ENCODE measurements at places on chromosomes 6 and 20. TPM values are rescaled to one million over a fixed set of nuclear protein-coding genes. Genes with fewer than 3 reads are reported as not detected.

The RPS6KA2 gene
- 96.3 TPM for total RNA-seq

The PLN gene
- 6.5 TPM for total RNA-seq

The VSX1 gene
- not detected for total RNA-seq

The BMP2 gene
- 3.8 TPM for total RNA-seq

The PPP2R5D gene
- total RNA-seq = 36.7 TPM

The TXNDC5 gene
- total RNA-seq = 2,085 TPM

The TNFRSF6B gene
- total RNA-seq = 7.8 TPM

The FABP7 gene
- not detected for total RNA-seq

The SLC17A3 gene
- total RNA-seq = not detected

The CLVS2 gene
- total RNA-seq = not detected

The BICRAL gene
- total RNA-seq = 4.6 TPM

The ADGRF1 gene
- not detected for total RNA-seq

The B3GAT2 gene
- not detected for total RNA-seq

The CAGE1 gene
- 0.08 TPM for total RNA-seq

The SRMS gene
- total RNA-seq = not detected

The LPA gene
- total RNA-seq = not detected

The NR2E1 gene
- not detected for total RNA-seq

The PPIL1 gene
- total RNA-seq = 26.2 TPM

The CLPSL2 gene
- total RNA-seq = not detected

The SYNJ2 gene
- total RNA-seq = 64.1 TPM

The MCHR2 gene
- total RNA-seq = not detected

The ADAM33 gene
- total RNA-seq = 48.6 TPM

The TP53TG5 gene
- total RNA-seq = 0.12 TPM

The SUMO4 gene
- 0.70 TPM for total RNA-seq

The BTNL2 gene
- total RNA-seq = 0.12 TPM

The LY86 gene
- not detected for total RNA-seq

The KCNK5 gene
- total RNA-seq = not detected

The CDSN gene
- not detected for total RNA-seq

The NOL4L gene
- 3.4 TPM for total RNA-seq

The TMEM217 gene
- total RNA-seq = 2.4 TPM

The PRL gene
- not detected for total RNA-seq

The HLA-DOB gene
- not detected for total RNA-seq

The KCNQ5 gene
- total RNA-seq = 0.82 TPM

The PSORS1C2 gene
- total RNA-seq = not detected

The MAS1 gene
- total RNA-seq = not detected

The C6orf58 gene
- total RNA-seq = not detected

The EDEM2 gene
- total RNA-seq = 79.9 TPM

The TTK gene
- total RNA-seq = 0.70 TPM

The HLA-DRB5 gene
- total RNA-seq = not detected

The ESR1 gene
- total RNA-seq = 0.83 TPM

The MYLK2 gene
- total RNA-seq = not detected

The HS3ST5 gene
- not detected for total RNA-seq

The GABRR1 gene
- total RNA-seq = not detected

The STMND1 gene
- total RNA-seq = not detected

The PHACTR1 gene
- 0.08 TPM for total RNA-seq

The EYS gene
- total RNA-seq = under 0.01 TPM

The STX11 gene
- 1.7 TPM for total RNA-seq

The PGC gene
- total RNA-seq = not detected

Data from smooth muscle cell of the coronary artery (primary cell).